T-cell (primary cell): ENCODE measurements at places on chromosomes 5 and 9. TPM values are rescaled to one million over a fixed set of nuclear protein-coding genes. Genes with fewer than 3 reads are reported as not detected.

The CAPSL gene
- not detected for total RNA-seq

The PHYHD1 gene
- total RNA-seq: 0.53 TPM

DNA sequence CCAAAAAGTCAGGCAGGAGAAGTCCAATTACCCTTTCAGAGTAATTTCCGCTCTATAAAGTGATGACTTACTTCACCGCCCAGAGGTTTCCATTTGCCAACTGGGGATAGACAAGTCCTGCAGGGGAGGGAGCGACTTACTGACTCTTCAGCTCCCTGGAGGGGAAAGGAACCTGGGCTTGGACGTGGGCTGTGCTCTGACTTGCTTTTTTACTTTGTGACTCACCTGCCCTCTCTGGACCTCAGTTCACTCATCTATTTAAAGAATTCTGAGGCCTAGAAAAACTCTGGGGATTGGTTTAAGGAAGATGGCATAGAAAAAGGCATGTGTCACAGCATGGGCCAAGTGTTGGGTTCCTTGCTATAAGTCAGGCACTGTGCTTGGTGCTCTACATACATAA is 180.4 kb upstream of the TRIM32 start:
- no peak for DNase-seq

DNA sequence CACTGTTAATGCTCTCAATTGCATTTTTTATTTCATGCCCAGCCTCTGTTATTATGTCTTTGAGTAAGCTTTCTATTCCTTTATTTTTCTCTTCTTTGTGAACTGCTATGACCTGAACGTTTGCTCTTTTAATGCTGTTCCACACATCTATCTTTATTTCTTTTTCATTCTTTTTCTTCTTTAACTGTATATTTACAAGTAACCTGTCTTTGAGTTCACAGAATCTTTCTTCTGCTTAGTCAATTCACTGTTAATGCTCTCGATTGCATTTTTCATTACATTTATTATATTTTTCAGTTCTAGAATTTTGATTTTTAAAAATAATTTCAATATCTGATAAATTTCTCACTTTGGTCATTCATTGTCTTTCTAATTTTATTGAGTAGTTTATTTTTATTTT is 316.3 kb upstream of the MEF2C start:
- no peak for DNase-seq

The PCDHA4 gene
- not detected for total RNA-seq

GRCh38 chr9:16559418-16560188 is 310.9 kb downstream of the BNC2 start:
- no peak for DNase-seq

The FAXDC2 gene
- 0.33 TPM for total RNA-seq

DNA sequence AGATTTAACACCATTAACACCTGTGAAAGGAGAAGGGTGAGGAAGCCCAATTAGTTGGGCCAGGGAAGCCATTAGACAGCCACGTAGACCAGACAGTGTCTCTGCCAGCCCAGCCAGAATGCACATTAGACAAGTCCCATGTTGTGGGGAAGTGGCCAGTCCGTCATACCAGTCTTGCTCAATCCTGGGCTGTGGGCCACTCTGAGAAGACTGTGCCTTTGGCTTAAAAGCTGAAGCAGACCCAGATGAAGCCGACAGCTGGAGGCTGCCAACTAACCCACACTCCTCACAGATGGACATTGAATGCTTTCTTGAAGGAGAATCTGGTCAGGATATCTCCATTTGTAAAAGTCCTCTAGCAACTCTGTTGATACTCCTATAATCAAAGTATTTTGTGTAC is 128.5 kb downstream of the CHSY3 start:
- no peak for DNase-seq

DNA sequence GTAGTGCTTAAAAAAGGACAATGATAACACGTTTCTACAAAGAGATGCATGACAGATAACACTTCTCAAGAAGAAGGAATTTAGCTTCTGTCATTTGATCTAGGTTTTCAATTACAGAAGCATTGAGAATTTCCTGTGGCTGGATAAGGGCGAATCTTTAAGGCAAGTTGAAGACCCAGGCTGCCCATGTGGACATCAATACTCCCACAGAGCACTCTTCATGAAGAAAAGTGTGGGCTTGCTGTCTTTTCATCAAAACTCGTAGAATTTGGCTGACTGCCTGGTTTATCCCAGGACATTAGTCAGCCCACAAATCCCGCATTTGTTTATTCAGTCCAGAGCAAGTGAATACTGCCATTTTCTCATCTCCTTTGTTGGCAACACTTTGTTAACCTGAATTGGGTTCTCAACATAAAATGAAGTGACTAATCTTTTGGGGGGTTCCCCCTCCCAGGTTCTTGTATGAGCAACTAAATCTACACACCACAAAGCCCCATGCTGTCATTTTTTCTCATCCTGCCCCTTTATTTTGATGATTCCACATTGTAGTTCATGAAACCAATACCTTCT is 43.4 kb upstream of the CDKN2B start:
- no peak for DNase-seq

DNA sequence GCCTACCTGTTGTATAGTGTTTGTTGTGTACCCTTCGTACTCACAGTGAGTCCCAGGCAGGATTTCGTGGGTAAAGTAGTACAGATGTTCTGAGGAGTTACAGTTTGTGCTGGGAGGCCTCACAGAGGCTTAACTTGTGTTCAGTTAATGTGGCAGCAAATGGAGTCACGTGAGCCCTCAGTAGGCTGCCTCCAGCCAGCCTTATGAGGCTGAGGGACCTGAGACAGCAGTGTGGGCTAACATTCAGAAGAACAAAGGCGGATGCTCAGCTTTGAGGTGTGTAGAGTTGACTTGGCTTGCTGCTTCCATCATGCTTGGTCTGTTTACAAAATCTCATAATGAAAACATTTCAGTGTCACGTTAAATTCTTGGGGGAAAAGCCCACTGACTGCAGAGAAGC is 118.1 kb downstream of the TRIO start:
- no peak for DNase-seq

DNA sequence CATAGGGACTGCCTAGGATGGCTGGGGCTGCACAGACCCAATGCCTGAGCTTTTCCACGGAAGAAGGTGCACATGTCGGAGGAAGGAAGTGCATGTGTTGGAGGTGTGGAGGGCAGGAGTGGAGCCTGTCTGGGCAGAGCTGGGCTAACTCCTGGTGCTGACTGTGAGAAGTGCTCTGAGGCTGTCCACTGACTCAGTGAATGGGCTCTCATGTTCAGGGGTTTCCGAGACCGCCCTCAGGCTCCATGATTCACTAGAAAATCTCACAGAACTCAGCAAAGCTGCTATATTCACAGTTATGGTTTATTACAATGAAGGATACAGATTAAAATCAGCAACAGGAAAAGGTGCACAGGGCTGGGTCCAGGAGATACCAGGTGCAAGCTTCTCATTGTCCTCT is 37.2 kb downstream of the NTNG2 start:
- DNase-seq: no peak

The C9orf153 gene
- not detected for total RNA-seq

- no peak for DNase-seq
Observed at GRCh38 chr5:168822745-168823281, 243.6 kb upstream of the PANK3 start.

DNA sequence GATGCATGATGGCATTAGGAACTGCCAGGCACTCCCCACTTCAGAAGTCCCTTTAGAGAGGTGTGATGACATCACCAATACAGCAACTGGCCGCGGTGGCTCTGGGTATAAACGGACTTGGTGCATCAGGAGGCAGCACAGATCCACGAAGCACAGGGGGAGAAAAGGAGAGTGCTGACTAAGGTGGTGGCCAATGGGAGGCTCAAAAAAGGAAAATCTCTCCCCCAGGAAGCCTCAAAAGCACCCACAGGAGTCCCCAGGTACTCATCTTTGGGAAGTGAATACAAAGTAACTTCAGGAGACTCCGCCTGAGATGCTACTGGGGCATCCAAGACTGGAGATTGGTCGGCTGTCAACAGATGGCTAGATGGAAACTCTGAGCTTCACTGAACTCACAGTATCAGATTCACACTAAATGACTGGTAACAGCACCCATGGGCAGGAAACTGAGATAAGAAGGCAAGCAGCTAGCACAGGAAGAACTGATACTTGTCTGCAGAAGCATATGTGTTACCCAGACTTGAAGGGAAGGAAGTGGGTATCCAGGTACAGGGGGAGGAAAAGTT is 7.6 kb downstream of the TTC39B start:
- DNase-seq: peak; percentile 52

The RANBP3L gene
- total RNA-seq: not detected

The CARTPT gene
- not detected for total RNA-seq

The WASHC1 gene
- 37.8 TPM for total RNA-seq

The MEF2C gene
- 4.5 TPM for total RNA-seq

GRCh38 chr9:18045326-18045725 is 428.6 kb upstream of the ADAMTSL1 start:
- DNase-seq: no peak

GRCh38 chr5:180389252-180390101 is 36.3 kb upstream of the GFPT2 start:
- DNase-seq: no peak

DNA sequence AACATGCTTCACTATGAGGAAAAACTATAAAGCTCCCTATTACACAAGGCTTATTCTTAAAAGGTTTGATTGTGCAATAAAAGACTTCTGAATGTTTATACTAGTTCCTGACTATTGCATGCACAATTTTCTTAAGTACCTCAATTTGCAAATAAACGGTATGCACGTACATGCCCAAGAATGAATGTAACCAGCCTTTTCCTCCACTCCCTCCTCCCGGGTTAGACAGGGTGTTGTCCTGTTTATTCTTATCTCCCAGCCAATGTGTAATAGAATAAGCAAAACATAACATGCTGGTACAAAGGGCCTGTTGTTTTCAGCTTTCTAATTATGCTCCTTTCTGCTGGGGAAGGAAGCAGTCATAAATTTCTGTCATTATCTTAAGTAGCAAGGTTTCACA is 79.1 kb downstream of the AOPEP start:
- no peak for DNase-seq

The IL9 gene
- total RNA-seq: not detected

The IL7R gene
- 1,106 TPM for total RNA-seq

GRCh38 chr5:38563624-38564023 is 7.2 kb upstream of the LIFR start:
- DNase-seq: no peak

The PCDHGA12 gene
- not detected for total RNA-seq

- no peak for DNase-seq
Observed at GRCh38 chr5:40507095-40507494, 172.6 kb upstream of the PTGER4 start.

DNA sequence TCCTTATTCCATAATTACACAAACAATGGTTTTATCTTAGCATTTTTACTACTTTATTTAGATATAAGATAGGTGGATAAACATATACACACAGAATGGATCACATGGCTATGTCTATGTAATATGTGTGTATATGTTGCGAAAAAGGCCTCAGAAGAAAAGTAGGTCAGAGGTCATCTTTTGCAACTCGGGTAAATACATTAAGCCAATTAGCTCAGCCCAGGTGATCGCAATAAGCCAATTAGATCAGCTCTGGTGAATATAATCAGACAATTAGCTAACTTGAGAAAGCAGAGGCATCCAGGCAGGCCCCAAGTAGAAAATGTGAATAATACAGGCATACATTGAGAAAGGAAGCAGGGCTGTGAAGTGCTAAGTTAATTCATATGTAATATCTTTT is 24.3 kb downstream of the SLCO4C1 start:
- DNase-seq: no peak

The C5orf52 gene
- total RNA-seq: not detected

- no peak for DNase-seq
Observed at GRCh38 chr5:132916086-132916485, 42.6 kb downstream of the LEAP2 start.

The FOXD4L3 gene
- total RNA-seq: 0.38 TPM

DNA sequence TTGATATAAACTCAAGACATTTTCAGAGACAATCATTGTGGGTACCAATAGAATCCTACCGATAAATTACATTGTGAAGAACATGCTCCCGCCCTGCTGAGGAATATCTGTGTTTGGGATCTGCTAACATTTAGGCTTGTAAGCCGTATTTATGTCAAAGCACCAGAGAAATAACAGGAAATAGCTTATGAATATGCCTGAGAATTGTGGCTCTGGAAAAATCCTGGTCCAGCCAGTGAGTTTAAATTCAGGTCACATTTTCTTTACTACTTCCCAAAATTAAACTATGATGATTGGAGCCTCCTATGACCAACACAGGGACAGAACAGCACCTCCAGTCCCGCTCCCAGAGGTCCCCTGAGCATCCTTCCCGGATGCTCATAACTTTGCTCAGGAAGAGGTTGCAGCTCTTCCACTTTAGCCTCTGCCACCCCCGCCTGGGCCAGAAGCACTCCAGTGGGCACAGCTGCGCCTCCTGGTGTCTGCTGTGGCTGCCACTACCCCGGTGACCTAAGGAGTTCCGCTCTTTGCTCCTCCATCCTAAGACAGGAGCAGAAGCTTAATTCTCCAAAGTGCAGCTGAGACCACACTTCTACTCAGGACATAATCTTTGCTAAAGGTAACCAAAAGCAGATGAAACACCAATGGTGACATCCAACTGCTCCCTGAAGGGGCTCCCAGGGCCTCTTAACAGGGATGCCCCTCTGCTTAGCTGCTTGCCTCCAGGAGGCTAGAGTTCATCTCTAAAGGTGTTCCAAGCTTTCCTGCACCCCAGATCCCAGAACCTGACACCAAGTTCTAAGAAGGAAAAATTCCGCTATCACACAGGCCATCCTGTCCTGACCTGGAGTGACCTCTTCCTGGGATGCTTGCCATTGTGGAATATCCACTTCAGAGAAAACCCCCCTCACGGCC is 58.8 kb downstream of the SLC1A1 start:
- DNase-seq: no peak

DNA sequence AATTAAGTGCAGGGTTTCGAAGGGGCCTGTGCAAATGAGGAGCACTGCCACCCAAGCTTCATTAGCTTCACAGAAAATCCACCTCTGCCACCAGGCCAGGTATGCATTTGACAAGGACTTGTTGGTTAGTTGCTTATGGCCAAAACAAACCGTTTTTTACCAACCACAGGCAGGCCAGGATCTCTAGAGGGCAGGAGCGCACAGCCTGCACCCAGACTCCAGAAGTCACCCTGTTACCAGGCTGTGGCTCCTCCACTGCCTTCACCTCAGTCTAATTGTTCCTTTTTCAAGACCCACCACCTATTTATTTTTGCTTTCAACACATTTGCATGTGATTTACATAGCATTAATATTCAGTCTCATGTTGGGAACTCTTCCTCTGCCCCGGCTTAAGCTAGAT is 78.3 kb upstream of the HSPA9 start:
- no peak for DNase-seq

The UBE2QL1 gene
- total RNA-seq: 0.14 TPM

The PTAR1 gene
- total RNA-seq: 68.3 TPM

DNA sequence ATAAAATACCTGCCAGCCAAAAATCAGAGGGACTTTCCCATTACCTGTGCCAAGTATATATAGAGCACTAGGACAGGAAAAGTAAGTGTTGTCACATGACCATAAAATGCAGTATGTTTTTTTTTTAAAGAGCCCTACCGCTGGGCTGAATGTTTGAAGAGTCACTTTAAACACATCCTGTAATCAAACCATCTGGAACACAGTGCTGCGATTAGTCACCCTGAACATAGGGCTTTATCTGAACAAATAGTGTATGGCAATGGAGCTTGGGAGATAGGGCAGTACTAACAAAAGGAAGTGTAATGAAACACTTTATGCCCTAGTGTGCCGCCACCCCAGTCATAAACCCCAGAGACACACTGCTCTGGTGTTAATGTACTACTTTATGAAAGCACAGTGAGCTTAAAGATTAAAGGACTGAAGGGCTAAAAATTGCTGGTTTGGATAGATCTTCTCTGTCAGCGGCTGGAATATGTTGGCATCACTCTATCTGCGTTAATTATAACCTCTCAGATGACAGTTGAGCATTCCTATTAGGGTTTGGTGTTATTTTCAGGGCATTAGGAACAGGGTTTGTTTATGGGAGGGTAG is 90.4 kb downstream of the ZNF608 start:
- no peak for DNase-seq

The ABO gene
- not detected for total RNA-seq

GRCh38 chr9:136114610-136115009 is 4.1 kb downstream of the TMEM250 start:
- DNase-seq: no peak
